CD8-positive, alpha-beta memory T cell (primary cell): ENCODE measurements at places on chromosomes 5 and 9.

DNA sequence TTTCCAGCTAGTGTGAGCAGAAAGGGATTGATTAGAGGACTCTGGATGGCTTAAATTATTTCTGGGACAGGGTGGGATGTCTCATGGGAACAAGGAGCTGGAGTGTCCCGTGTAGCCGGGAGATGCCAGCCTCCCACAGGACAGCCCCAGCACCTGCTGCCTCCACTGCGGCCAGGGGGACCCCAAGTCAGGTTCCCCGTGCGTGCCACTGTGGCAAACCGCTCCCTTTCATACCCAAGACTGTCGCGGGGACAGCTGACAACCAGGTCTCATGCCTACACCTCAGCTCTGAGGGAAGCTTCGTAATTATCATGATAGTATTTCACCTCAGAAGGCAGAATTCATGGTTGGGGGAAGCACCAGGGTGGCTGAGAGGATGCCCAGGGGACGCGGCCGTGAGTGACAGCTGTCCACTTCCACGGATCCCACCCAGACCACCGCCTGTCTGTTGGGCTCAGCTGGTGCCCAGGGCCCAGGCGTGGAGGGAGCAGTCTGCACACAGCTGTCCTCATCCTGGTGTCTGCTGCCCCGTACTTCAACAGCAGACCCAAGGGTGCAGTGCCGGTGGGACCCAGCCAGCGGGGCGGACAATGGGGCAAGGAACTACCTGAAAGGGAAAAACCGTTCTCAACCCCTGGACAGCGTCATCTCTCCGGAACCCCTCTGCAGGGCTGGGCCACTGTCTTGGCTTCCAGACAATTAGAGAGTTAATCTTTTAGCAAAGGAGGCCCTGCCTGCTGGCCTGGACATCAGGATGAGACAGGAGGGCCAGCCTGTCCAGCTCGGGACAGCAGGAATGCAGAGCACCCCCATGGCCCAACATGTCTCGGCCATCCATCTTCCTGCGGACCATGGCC lies 166.9 kb downstream of the OLFM1 start:
- no peak overlapping the region for H3K27ac ChIP-seq
- H3K4me1 ChIP-seq = no peaks in the 10 kb centered on the region
- H3K4me3 ChIP-seq = no peak overlapping the region
- no peaks in the 10 kb centered on the region for H3K27me3 ChIP-seq

GRCh38 chr9:100281066-100281465 lies 71.7 kb downstream of the TEX10 start:
- DNase-seq = no peak
- no peaks in the 10 kb centered on the region for H3K27me3 ChIP-seq
- H3K4me3 ChIP-seq = no peak overlapping the region
- no peaks in the 10 kb centered on the region for H3K4me1 ChIP-seq
- H3K36me3 ChIP-seq = no peaks in the 10 kb centered on the region

- H3K36me3 ChIP-seq = no peaks in the 10 kb centered on the region
- no peak overlapping the region for H3K27ac ChIP-seq
- no peaks in the 10 kb centered on the region for H3K4me1 ChIP-seq
- DNase-seq = no peak
- no peak overlapping the region for H3K4me3 ChIP-seq
These were observed 179.2 kb downstream of the DAB2IP start for GRCh38 chr9:121830441-121831140.

DNA sequence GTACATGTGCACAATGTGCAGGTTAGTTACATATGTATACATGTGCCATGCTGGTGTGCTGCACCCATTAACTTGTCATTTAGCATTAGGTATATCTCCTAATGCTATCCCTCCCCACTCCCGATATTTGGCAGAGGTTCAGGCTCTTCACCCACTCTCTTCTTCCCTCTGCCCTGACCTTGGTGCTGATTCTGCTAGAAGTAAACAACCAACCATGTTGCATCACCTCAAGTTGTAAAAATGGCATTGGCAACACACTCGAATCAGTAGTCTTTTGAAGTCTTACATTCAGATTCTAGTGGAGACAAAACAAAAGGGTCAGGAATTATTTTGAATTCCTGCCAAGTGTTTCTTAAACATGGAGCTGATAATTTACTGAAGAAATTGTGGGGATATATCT lies 40.0 kb downstream of the PRR16 start:
- no peaks in the 10 kb centered on the region for H3K27me3 ChIP-seq
- no peak for DNase-seq
- no peak overlapping the region for H3K27ac ChIP-seq
- no peaks in the 10 kb centered on the region for H3K36me3 ChIP-seq
- H3K4me3 ChIP-seq = no peak overlapping the region
- H3K4me1 ChIP-seq = no peaks in the 10 kb centered on the region

GRCh38 chr5:175131432-175131831 lies 312.6 kb downstream of the DRD1 start:
- no peaks in the 10 kb centered on the region for H3K27me3 ChIP-seq
- no peaks in the 10 kb centered on the region for H3K36me3 ChIP-seq
- no peak for DNase-seq
- no peak overlapping the region for H3K4me3 ChIP-seq
- no peaks in the 10 kb centered on the region for H3K4me1 ChIP-seq

- no peaks in the 10 kb centered on the region for H3K36me3 ChIP-seq
- no peaks in the 10 kb centered on the region for H3K4me1 ChIP-seq
These were observed 45.7 kb downstream of the DPYSL3 start for GRCh38 chr5:147464211-147464610.
